ENCODE measurements at places on chromosomes 11 and 22.

- no peak for DNase-seq
Observed at GRCh38 chr11:126115816-126116331, 53.2 kb upstream of the CDON start.

- DNase-seq: no peak
Observed at GRCh38 chr11:67631411-67631810, 1.7 kb upstream of the NUDT8 start.

GRCh38 chr11:79241205-79241851 lies 199.5 kb downstream of the TENM4 start:
- DNase-seq: no peak

- no peak for DNase-seq
Observed at GRCh38 chr11:58392746-58393145, 13.9 kb downstream of the OR5B3 start.

- no peak for DNase-seq
Observed at GRCh38 chr11:120339394-120339890, 3.2 kb downstream of the ARHGEF12 start.

- DNase-seq: no peak
Observed at GRCh38 chr11:22049276-22049675, 143.6 kb upstream of the ANO5 start.

DNA sequence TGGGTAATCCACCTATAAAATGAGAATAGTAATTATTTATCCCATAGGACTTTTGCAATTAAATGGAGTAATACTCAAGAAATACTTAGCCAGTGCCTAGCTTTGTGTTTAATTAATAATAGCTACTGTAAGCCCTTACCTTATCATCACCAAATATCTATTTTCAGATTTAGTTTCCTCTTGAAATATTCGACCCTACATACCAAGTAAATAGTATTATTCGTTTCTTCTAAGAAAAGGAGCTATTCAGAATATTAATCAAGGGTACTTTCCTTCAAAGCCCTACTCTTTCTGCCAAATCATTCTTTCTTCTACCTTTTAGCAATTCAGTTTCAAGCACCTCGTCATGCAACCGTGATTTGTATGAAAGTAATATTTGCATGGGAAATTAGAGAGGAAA lies 6.7 kb downstream of the FBXO3 start:
- DNase-seq: no peak

- no peak for DNase-seq
Observed at GRCh38 chr22:28703436-28703835, 23.8 kb upstream of the TTC28 start.

- DNase-seq: no peak
Observed at GRCh38 chr22:35437049-35437448, 37.1 kb downstream of the MCM5 start.

Data from KG1 (cell line).